ENCODE measurements at places on chromosomes 12 and 14. TPM values are rescaled to one million over a fixed set of nuclear protein-coding genes. Genes with fewer than 3 reads are reported as not detected.

The LRRC10 gene
- polyA plus RNA-seq, result 22.0 TPM

The MIPOL1 gene
- polyA plus RNA-seq, result 3.9 TPM

The TM9SF1 gene
- 14.8 TPM for polyA plus RNA-seq

The DACT1 gene
- 4.8 TPM for polyA plus RNA-seq

The GPRC5D gene
- polyA plus RNA-seq, result not detected

The KCNC2 gene
- polyA plus RNA-seq, result not detected

The BEGAIN gene
- 1.4 TPM for polyA plus RNA-seq

The DAO gene
- polyA plus RNA-seq, result not detected

- no peak for DNase-seq
Observed at GRCh38 chr14:63030113-63030512, 15.1 kb downstream of the KCNH5 start.

- no peak for DNase-seq
Observed at GRCh38 chr12:53964315-53964713, 8.6 kb upstream of the HOXC11 start.

DNA sequence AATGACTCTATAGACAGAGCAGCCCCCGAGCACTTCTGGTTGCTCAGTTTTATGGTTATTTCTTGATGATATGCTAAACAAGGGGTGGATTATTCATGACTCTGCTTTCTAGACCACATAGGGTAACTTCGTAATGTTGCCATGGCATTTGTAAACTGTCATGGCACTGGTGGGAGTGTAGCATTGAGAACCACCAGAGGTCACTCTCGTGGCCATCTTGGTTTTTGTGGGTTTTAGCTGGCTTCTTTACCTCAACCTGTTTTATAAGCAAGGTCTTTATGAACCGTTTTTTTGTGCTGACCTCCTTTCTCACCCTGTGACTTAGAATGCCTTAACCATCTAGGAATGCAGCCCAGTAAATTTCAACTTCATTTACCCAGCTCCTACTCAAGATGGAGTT is 1036.2 kb upstream of the FLRT2 start:
- DNase-seq, result no peak

DNA sequence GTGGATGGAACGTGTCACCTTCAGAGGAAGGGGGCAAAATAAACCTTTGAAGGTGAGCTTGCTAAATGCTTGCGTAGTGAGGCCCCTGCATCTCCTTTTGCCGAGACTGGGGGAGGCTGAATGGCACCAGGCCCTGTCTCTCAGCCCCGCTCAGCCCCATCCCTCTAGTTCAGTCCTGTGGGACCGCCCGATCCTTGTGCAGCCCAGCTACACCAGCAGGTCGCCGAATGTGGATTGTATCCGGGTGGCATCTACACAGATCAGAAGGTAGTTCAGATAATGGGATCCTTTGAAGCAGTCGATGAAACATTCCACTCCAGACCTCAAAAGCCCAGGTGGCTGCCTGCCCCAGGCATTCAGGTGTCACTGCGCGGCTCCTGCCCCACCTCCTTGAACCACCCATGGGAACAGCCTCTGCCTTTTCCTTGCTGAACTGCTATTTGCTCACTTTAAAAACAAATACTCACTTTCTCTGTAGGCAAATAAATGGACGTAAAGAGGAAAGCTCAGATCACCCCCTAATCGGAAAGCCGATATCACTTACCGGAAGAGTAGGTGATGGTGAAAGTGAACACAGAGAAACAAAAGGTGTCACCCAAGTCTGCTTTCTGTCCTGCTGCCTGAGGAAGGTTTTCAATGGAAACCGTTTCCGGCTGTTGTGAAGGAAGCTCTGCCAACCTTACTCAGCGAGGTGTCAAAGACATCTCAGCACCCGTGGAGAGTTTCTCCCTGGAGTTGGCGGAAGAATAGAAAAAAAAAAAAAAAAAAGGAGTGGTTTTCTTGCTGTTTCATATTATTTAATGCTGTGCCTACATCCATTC is 100.3 kb upstream of the NCOR2 start:
- DNase-seq, result no peak

GRCh38 chr14:31962920-31963319 is 114.2 kb upstream of the ARHGAP5 start:
- no peak for DNase-seq

- no peak for DNase-seq
Observed at GRCh38 chr14:91338379-91338778, 79.2 kb downstream of the CCDC88C start.

DNA sequence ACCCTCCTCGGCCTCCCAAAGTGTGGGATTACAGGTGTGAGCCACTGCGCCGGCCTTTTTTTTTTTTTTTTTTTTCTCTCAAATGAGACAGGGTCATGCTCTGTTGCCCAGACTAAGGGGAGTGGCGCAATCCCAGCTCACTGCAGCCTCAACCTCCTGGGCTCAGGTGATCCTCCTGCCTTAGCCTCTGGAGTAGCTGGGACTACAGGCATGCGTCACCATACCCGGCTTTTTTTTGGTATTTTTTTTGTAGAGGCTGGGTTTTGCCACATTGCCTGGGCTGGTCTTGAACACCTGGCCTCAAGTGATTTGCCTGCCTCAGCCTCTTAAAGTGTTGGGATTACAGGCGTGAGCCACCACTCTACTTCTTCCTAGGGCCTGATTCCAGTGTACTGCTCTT is 18.7 kb downstream of the FUT8 start:
- no peak for DNase-seq

- DNase-seq, result no peak
Observed at GRCh38 chr14:63614679-63615363, 26.9 kb downstream of the WDR89 start.

DNA sequence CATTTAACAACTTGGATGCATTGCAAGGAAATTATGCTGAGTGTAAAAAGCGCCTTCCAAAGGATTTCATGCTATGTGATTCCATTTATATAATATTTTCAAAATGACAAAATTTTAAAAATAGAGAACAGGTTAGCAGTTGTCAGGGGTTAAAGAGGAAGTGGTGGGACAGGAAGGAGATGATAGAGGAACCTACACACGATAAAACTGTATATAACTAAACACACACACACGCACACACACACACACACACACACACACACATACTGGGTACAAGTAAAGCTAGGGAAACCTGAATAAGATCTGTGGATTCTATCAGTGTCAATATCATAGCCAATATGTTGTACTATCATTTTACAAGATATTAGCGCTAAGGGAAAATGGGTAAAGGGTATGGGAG is 17.2 kb downstream of the TTC9 start:
- DNase-seq, result peak; percentile 31

GRCh38 chr12:65123435-65124063 is 2.4 kb upstream of the WIF1 start:
- DNase-seq, result no peak

- DNase-seq, result peak; percentile 82
Observed at GRCh38 chr12:109944561-109945359, 44.7 kb downstream of the TCHP start.

GRCh38 chr14:75542588-75543091 is 20.4 kb downstream of the BATF start:
- peak; percentile 79 for DNase-seq

- DNase-seq, result no peak
Observed at GRCh38 chr12:71686658-71687025, 760 bp downstream of the TMEM19 start.

GRCh38 chr12:119241580-119242169 is 62.9 kb downstream of the HSPB8 start:
- no peak for DNase-seq

GRCh38 chr14:27040552-27040951 is 442.7 kb upstream of the NOVA1 start:
- DNase-seq, result no peak

GRCh38 chr14:101105045-101105444 is 201.5 kb upstream of the RTL1 start:
- DNase-seq, result no peak

DNA sequence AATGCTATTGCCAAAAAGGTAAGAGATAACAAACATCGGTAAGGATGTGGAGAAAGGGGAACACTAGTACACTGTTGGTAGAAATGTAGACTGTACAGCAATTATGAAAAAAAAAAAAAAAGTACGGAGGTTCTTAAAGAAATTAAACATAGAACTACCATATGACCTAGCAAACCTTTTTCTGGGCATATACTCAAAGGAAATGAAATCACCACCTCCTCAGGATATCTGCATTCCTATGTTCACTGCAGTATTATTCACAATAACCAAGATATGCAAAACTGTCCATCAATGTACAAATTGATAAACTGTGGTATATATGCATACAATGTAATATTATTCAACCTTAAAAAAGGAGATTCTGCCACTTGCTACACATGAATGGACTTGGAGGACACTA is 60.7 kb downstream of the INSM2 start:
- DNase-seq, result no peak

- DNase-seq, result peak; percentile 73
Observed at GRCh38 chr12:3014641-3015040, 55.4 kb downstream of the TEAD4 start.

DNA sequence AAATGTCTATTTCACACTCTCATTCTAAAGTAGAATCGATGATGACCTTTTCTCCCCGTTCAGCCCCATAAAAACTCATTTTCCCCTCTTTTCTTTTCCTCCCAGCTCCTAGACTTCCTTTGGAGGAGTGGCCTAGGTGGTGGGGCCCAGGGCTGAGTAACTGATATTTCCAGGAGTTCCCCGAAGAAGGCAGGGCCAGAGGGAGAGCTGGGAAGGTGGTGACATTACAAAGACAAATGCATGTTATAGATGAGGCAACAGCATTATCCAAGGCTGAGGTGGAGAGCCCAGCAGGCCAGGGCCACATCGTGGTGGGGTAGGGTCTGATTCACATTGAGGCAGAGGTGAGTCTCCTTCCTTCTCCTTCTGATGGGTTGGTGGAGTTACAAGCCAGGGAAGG is 22.2 kb upstream of the HDAC7 start:
- DNase-seq, result no peak

GRCh38 chr12:22677781-22678574 is 53.0 kb downstream of the ETNK1 start:
- no peak for DNase-seq

Measured in right cardiac atrium (tissue), 5 donors.